Aortic smooth muscle cell (primary cell): ENCODE measurements at places on chromosomes 16 and 17. TPM values are rescaled to one million over a fixed set of nuclear protein-coding genes. Genes with fewer than 3 reads are reported as not detected.

DNAI2 gene
- not detected in 2 replicates for total RNA-seq

TNFSF12 gene
- 9.2 and 21.8 TPM in 2 replicates for total RNA-seq

UMOD gene
- not detected in 2 replicates for total RNA-seq

NXPH3 gene
- total RNA-seq: 4.4 and 7.9 TPM in 2 replicates

NIP7 gene
- total RNA-seq: 14.8 and 18.1 TPM in 2 replicates

SLC35G3 gene
- total RNA-seq: not detected in 2 replicates

MAP2K4 gene
- total RNA-seq: 21.3 and 26.6 TPM in 2 replicates

GRIN2C gene
- under 0.01 TPM in 1 of 2 replicates, not detected in the other for total RNA-seq

PRSS36 gene
- 0.53 and 0.62 TPM in 2 replicates for total RNA-seq

KRT39 gene
- total RNA-seq: not detected in 2 replicates

KREMEN2 gene
- total RNA-seq: not detected in 2 replicates

HOXB3 gene
- 0.26 and 0.31 TPM in 2 replicates for total RNA-seq

TBC1D3G gene
- total RNA-seq: not detected in 2 replicates
